Temporal lobe (tissue), 4 donors: ENCODE measurements at places on chromosomes 1 and 21. TPM values are rescaled to one million over a fixed set of nuclear protein-coding genes. Genes with fewer than 3 reads are reported as not detected.

The NHLH1 gene
- total RNA-seq, result 0.98 TPM

The RPF1 gene
- total RNA-seq, result 20.9 TPM

The SEC16B gene
- 2.5 TPM for total RNA-seq

The RIMS3 gene
- 20.4 TPM for total RNA-seq

The CFAP126 gene
- 0.49 TPM for total RNA-seq

The CFHR5 gene
- not detected for total RNA-seq

The SEC22B gene
- total RNA-seq, result 17.0 TPM

The CCDC185 gene
- total RNA-seq, result under 0.01 TPM

The AMY2A gene
- total RNA-seq, result 0.25 TPM

The FAM167B gene
- 0.74 TPM for total RNA-seq

The MATN1 gene
- total RNA-seq, result under 0.01 TPM
